ENCODE measurements at places on chromosomes 5 and 9.

GRCh38 chr9:137610944-137611343 lies 5.5 kb downstream of the ARRDC1 start:
- DNase-seq = no peak

DNA sequence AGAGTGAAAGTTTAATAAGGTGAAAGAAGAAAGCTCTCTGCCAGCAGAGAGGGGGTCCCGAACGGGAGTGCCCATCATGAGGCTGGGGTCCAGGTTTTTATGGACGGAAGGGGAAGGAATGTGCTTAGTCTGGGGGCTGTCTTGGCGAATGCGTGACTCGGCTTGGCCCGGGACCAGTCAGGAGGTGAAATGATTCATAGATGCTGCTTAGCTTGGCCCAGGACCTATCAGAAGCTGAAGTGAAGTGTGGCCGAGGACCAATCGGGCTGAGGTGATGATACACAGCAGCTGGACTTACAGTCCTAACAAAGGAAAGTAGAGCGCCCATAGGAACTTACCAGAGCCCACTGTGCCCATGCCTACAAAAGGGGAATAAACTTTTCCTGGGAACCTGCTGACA lies 3.9 kb upstream of the FKTN start:
- DNase-seq = no peak

DNA sequence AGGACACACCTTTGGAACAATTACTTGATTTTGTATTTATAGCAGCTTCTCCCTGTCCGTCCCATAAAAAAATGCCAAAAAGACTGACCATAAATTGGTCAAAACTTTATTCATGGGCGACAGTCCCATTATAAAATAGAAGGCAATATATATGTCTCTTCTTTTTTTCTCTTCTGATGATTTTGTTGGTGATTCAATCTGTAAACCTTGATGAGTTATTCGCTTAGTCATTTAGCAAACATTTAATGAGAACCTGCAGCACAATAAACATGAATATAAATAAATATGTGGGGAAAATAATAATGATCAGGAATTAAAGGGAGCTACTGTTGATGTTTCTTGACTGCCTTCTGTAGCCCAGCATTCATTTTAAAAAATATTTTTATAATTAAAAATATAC lies 356.4 kb upstream of the ACTBL2 start:
- DNase-seq = no peak

DNA sequence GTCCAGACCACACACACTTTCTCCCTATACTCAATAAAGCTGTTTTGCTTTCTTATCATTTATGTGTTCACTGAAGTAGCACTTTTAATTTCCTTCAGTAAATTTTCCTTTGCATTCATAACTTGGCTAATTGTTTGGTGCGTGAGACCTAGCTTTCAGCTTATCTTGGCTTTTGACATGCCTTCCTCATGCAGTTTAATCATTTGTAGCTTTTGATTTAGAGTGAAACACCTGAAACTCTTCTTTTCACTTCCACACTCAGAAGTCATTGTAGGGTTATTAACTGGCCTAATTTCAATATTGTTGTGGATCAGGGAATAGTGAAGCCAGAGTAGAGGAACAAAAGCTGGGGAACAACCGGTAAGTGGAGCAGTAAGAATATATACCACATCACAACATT lies 114.7 kb downstream of the ST8SIA4 start:
- DNase-seq = no peak

DNA sequence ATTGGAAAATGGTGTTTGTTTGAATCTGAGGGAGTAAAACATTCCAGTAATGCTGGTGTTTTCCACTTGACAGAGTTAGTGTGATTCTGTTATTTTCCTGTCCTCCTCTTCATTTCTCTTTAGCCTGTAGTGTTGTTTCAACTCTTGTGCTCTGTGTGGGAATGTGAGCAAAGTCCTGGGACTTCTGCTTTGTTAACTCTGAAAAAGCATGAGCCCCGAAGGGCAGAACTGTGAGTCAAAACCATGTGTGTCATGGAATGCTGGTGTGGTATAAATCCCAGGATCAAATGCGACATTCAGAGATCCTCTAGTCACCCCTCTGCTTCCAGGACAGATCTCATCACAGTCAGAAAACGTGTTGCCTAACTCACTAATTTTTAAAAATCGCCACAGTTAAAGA lies 8.9 kb downstream of the F2R start:
- no peak for DNase-seq

DNA sequence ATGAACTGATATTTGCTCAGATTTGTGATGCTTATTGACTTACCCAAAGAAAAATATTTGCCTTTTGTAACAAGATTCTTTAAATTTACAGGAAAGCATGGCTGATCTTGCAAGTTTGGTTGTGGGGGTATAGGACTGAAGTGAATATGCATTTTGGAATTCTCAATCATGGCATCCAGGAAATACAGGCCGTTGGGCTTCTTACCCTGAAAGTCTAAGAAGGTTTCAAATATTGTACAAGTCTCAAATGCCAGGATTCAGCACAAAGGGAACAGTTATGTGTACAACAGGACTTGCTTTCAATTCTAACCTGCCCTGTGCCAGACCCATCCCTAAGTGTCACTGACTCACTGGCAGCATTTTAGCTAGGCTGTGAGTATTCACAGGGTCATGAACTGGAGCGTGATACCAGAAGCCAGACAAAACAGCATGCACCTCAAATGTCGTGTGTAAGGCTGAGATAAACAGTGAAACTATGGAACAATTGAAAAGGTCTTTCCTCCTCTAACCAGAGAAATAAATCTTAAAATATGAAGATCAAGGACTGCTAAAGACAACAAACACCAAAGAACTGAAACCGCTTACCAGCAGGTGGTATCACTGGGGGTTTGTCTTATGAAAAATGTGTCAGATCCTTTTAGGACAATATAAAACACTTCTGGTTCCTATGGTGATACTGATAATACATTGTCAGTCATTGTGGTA lies 168.6 kb upstream of the RGMB start:
- no peak for DNase-seq

- no peak for DNase-seq
Observed at GRCh38 chr5:144567421-144567780, 396.7 kb downstream of the KCTD16 start.

DNA sequence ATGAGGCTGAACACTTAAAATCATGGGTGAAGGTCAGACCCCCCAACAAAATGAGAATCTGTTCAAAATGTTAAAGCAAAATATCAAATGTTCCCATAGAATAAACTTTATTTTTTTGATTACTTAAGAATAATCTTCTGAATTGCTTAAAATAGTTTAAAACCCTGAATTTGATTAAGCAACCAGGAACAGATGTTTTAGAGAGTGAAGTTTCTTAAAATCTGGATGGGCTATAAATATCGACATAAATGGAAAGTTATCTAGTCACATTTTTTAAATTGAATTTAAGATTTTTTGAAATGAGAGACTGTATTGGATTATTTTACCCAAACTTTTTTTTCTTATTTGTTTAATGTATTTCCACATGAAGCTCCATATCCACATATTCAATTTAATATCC lies 98.5 kb downstream of the ADAMTS12 start:
- no peak for DNase-seq

- no peak for DNase-seq
Observed at GRCh38 chr9:91771027-91771426, 179.0 kb downstream of the ROR2 start.

DNA sequence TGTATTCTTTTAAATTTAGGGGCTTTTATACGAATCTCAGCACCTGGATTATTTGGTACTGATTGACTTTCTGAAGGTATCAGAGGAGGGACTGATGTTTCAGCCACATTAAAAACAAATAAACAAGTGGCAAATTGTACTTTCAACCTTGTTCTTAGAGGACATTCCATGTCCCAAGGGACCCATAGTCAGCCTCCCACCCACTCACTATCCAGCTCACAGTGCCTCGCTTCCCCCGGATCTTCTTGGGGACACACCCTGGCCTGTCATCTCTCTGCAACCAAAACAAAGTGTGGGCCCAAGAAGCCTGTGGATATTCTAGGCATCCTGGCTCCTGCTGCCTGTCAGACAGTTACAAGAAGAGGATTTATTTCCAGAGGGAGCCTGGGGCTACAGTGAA lies 8.8 kb upstream of the BOD1 start:
- DNase-seq = no peak

DNA sequence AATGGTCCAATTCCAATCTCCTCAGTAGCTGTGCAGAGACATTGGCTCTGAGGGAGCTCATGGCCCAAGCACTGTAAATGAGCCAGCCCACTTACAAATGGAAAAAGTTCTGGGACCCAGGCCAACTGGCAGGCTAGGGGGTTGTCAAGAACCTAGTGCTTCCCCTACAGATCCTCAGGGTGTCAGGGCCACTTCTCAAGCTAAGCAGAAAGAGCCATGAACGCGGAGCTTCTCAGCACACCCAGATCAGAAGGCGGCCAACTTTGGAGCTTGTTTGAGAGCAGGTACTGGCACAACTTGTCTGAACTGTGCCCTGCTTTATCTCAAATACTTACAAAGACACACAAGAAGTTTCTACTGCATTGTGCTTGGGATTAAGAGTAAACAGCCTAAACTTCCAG lies 17.5 kb downstream of the TLE1 start:
- DNase-seq = no peak

GRCh38 chr5:173301695-173302545 lies 26.3 kb downstream of the STC2 start:
- no peak for DNase-seq

GRCh38 chr5:122054266-122054665 lies 23.8 kb downstream of the LOX start:
- no peak for DNase-seq

DNA sequence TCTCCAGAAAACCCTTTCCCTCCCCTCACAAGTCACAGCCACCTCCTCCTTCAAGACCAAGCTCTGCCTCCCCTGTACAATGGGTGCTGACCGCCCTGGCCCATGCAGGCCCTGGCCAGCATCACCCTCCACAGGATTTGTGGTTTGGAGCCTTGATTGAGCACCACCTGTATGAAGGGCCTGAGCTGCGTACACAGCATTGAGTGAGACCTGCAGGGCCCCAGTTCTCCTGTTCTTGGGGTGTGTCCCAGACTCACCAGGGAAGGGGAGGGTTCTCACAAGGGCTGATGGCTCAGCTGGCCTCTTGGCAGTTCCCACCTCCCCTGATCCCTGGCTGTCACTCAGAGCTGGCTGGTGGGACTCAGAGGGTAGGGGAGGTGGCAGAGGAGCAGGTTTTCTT lies 63.7 kb upstream of the IER5L start:
- no peak for DNase-seq

- DNase-seq = no peak
Observed at GRCh38 chr5:155252025-155252424, 238.5 kb downstream of the KIF4B start.

DNA sequence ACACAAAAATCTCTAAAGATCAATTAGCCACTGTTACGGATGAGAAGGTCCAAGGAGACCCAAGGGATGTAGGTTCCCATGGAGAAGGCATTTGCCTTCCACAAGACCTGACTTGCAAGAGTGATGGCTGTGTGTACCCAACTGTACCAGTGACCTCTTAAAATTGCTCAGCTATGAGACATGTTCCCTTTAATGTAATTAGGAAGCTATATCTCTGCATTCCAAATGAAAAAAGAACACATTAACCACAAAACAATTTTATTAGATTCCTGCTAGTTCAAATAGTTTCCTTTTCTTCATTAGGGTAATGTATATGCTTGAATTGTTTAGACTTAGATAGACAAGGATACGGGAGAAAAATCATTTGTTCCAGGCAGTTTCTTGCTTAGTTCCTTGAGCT lies 3.3 kb downstream of the OR2Y1 start:
- DNase-seq = no peak

- DNase-seq = no peak
Observed at GRCh38 chr5:76674330-76675066, 41.4 kb upstream of the F2R start.

- DNase-seq = no peak
Observed at GRCh38 chr9:19104515-19105282, 2.0 kb upstream of the HAUS6 start.

GRCh38 chr5:134569758-134570364 lies 44.4 kb downstream of the JADE2 start:
- no peak for DNase-seq

GRCh38 chr5:59506285-59506877 lies 387.1 kb downstream of the PDE4D start:
- no peak for DNase-seq

DNA sequence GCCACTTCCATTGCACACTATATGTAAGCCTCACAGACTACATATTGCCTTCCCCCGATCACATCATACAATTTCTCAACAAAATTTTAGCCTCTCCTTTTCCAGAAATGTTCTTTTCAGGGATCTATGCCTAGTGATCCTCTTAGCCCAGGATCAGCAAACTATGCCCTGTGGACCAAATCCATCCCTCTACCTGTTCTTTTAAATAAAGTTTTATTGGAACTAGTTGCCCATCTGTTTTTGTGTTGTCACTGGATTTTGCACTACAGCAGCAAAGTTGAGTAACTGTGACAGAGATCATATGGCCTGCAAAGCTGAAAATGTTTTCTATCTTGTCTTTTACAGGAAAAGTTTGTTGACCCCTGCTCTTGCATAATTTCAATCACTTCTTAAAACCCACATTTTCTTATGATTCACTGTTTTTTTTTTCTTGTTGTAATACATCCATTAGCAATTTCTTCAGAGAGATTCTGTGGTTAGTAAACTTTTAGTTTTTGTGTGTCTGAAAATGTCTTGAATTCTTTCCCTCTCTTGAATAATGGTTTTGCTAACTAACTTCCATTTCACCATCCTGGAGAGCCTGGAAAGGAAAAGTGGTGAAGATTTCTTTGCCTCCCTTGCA lies 7.1 kb downstream of the TXNDC8 start:
- no peak for DNase-seq

- DNase-seq = no peak
Observed at GRCh38 chr5:83672646-83673045, 48.0 kb downstream of the HAPLN1 start.

- no peak for DNase-seq
Observed at GRCh38 chr5:108529381-108529780, 147.5 kb upstream of the FBXL17 start.

GRCh38 chr5:62093976-62094375 lies 212.0 kb upstream of the KIF2A start:
- DNase-seq = no peak

- no peak for DNase-seq
Observed at GRCh38 chr5:14244721-14245120, 101.6 kb downstream of the TRIO start.

- peak; percentile 40 for DNase-seq
Observed at GRCh38 chr5:116702776-116703175, 128.2 kb upstream of the SEMA6A start.

DNA sequence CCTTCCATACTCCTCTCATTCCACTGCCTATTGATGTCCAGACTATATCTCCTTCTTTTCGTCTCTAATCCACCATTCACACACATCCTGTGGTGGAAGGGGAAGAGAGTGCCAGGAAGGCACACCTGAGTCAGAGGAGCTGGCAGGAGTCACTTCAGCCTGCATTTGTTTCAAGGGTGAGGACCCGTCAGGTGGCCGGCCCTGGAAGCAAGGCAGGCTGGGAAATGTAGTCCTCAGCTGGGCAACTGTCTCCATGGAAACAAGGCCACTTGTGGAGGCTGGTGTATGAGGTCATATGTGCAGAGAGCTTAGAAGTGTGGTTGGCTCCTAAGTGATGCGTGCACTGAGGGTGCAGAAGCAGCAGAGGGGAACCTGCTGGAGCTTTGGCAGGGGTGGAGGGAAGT lies 278.4 kb downstream of the NSG2 start:
- peak; percentile 51 for DNase-seq

- no peak for DNase-seq
Observed at GRCh38 chr9:101055516-101055915, 27.0 kb downstream of the PLPPR1 start.
